ENCODE measurements at places on chromosomes 12 and 14.

GRCh38 chr14:30791522-30792351, 82.6 kb upstream of the COCH start:
- no peak for DNase-seq

- DNase-seq = no peak
These were observed 583.6 kb downstream of the BCL11B start for GRCh38 chr14:98688446-98688845.

DNA sequence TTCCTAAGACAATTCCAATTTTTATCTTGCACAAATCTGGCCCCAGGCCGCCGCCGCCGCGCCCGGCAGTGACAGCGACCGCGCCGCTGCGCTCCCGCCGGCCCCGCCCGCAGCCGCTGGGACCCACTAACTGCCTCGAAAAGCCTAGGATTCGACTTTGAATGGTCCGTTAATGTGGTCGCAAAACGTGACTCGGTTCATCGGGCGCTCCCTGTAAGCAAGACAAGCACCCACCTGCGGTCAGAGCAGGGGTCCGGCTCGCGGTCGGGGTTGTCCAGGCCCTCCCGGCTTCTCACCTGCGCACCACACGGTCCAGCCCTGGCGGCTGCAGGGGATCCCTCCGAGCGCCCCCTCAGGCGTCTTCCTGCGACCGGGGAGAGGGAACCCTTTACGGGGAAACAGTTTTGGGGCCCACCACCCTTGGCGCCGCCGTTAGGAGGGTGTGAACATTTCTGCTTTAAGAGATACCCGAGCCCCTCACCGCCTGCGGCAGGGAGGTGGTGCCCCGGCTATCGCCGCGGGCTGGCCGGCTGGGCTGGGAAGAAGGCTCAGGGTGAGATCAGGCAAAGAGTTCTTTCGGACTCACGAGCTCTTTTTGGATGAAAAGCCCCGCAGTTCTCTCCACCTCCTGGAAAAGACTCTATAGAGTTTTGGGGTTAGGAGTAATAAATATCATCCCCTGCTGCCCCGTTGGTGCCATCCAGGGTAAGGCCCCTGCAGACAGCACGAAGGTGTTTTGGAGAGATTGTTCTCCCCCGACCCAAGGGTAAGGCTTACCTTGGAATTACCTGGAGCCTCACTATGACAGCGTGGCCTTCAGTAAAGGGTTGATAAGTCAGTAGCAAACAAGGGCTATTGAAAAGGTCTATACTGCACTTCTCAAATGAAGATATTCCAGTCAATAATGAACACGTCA, 13.6 kb upstream of the FOXJ2 start:
- peak; percentile 58 for DNase-seq

DNA sequence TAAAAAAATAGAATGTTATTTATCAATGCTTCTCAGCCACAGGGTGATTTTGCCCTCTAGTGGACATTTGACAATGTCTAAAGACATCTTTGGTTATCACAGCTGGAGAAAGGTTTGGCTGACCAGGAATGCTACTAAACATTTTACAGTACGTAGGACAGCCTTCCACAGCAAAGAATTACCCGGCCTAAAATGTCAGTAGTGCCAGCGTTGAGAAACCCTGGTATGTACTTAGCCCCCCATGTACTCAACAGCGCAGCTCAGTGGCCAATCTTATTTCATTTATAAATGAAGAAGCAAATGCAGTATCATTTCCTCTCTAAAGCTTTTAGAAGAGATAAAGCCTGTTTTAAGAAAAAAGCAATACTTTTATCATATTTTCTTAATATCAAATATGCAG, 5.8 kb downstream of the MARK3 start:
- peak; percentile 20 for DNase-seq

GRCh38 chr12:122687086-122687485, 16.1 kb downstream of the HCAR2 start:
- no peak for DNase-seq

DNA sequence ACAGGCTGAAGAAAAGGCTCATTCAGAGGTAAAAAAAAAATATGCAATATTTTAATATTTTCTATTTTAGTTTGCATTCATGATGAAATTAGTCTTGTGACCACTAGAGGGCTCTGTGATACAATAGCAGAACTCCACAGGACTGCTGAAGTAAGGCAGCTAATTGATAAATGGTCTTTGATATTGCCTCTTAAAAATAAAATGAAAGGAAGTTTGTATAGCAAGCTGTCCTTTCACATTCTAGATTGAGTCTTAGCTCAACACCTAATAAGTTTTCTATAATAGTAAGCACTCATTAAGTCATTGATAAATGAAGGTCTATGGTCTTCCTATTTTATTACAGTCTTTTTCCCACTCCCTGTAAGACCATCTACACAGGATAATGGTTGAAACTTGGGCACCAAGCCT, 315.7 kb downstream of the NAV3 start:
- no peak for DNase-seq

DNA sequence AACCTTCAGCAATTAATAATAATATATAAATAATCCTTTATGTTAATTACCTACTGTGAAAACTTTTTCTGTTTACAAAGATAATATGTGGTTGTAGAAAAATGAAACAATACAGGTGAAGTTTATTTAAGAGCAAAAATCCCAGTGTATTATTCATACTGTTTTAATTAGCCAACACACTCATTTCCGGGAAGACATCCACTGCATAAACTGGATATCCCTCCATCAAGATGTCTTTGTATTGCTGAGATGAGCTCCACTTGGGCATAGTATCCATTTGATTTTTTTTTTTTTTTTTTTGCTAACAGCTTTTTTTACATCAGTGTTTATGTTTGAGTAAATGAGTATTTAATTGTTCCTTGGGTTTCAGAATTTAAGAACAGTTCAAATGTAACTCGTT, 13.7 kb upstream of the DERA start:
- DNase-seq = no peak

GRCh38 chr14:23043754-23044153, 1.7 kb downstream of the PSMB11 start:
- DNase-seq = no peak

DNA sequence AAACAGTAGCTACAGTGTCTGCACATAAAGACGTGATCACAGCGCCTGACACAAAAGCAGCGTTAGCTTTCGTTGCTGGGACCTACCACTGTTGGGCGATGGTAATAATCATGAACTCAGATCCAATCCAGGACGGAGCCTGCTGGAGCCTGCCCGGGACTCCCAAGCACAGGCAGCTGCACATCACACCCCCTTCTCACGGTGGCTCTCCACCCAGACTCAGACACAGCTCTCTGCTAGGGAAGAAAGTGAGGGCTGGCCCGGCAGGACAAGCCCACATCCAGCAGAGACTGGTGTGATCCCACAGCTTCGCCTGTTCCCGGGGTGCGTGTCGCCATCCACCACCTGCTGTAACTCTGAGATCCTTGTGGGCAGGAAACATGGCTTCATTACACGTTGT, 49.9 kb upstream of the FOXN3 start:
- DNase-seq = no peak

- no peak for DNase-seq
These were observed 33.1 kb upstream of the FBXO34 start for GRCh38 chr14:55238019-55238680.

DNA sequence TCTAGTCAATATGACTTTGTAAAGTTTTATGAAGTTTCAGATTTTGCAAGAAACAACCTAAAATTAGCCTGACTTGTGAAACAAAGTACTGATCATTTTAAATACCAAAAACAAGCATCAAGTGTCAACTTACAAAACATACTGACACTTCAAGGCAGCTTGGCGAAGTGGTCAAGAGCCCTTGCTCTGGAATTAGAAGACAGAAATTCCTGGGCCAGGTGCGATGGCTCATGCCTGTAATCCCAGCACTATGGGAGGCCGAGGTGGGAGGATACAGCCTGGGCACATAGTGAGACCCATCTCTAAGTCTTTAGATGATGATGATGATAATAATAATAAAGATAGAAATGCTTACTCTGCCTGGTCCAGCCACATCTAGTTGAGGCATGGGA, 45.4 kb upstream of the NR2C1 start:
- DNase-seq = no peak

GRCh38 chr12:112686373-112686772, 105.2 kb upstream of the RPH3A start:
- no peak for DNase-seq

GRCh38 chr12:75909714-75910656, 121.6 kb downstream of the PHLDA1 start:
- no peak for DNase-seq

DNA sequence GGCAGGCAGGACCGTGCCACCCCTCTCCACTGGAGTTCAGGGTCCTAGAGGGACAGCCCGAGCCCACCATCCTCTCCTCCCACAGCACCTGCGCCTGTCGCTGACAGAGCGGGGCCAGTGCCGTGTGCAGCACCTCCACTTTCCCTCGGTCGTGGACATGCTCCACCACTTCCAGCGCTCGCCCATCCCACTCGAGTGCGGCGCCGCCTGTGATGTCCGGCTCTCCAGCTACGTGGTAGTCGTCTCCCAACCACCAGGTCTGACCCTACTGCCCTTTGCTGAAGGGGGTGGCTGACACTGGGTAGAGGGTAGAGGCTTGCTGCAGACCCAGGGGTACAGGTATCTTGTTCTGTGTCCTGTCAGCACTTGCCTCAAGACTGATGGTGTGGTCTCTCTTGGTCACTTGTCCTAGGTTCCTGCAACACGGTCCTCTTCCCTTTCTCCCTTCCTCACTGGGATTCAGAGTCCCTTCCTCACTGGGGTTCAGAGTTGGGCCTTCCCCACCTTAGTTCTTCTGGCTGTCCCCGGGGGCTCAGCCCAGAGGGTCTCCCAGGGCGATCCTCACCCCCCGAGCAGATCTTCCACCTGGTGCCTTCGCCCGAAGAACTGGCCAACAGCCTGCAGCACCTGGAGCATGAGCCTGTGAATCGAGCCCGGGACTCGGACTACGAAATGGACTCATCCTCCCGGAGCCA, 42.0 kb downstream of the SH2B3 start:
- no peak for DNase-seq

DNA sequence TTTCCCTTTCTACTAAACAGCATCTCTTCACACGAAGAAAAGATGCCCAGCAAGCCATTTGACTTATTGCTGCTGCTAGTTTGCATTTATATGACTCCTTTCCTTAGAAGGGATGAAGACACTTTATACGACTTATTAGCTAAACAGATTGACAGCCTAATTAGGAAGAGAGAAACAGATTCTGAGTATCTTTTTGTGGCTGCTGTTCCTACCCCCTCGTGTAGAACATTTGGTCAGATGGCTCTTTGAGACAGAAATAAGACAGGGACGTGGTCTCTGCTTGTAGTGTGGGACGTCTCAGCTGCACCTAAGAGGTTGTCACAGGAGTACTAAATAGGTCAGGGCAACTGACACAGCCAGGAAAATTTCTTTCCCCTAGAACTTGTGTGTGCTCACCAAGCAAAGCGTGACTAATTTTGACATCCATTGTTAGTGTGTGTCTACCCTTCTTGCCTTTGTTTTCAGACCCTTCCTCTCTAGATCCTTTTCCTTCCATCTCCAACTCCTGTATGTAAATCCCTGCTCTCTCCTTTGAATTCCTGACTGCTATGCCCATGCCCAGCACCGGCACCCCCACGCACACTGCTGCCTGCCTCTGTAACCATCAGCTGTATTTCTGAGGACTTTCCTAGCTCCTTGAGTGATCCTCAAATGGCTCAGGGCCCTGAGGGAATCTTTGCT, 83.2 kb downstream of the DAD1 start:
- DNase-seq = no peak

DNA sequence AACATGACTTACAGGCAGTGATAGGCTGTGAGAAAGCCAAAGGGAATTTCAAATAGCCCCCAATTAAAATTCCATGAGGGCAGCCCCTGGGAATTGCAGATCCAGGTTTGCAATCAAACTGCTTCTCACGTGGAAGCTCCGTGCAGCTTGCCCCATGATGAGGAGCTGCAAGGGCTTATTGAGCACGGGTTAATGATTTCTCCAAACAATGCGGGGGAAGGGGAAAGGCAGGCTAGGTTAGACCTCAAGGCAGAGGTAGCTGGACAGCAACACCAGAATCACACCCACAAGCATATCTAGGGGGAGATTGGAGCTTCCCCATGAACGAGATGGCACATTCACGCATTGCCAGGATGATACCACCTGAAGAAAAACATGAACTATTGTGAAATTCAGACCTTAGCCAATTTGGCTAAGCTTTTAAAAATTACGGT, 5.0 kb upstream of the DUSP6 start:
- no peak for DNase-seq

- DNase-seq = no peak
These were observed 29.0 kb downstream of the YY1 start for GRCh38 chr14:100267990-100268389.

GRCh38 chr12:75822416-75822815, 209.2 kb downstream of the PHLDA1 start:
- no peak for DNase-seq

GRCh38 chr12:109716512-109717389, 3.1 kb downstream of the FAM222A start:
- no peak for DNase-seq

DNA sequence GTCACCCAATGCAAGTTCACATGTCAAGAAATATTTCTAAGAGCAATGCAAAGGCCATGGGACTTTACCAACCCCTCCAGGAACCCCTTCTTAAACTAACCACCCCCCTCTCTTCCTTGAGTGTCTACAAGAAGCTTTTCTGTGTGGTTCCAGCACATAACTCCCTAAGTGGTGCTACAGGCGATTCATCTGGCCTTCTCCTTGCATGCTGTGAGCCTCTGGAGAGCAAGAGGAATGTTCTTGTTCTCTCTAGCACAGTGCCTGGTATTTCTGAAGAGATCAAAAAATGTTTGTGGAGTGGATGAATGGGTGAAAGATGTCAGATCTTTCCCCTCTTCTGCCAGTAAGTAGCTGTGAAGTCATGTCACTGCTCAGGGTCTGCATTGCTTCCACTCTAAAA, 5.9 kb upstream of the RNASE12 start:
- no peak for DNase-seq

DNA sequence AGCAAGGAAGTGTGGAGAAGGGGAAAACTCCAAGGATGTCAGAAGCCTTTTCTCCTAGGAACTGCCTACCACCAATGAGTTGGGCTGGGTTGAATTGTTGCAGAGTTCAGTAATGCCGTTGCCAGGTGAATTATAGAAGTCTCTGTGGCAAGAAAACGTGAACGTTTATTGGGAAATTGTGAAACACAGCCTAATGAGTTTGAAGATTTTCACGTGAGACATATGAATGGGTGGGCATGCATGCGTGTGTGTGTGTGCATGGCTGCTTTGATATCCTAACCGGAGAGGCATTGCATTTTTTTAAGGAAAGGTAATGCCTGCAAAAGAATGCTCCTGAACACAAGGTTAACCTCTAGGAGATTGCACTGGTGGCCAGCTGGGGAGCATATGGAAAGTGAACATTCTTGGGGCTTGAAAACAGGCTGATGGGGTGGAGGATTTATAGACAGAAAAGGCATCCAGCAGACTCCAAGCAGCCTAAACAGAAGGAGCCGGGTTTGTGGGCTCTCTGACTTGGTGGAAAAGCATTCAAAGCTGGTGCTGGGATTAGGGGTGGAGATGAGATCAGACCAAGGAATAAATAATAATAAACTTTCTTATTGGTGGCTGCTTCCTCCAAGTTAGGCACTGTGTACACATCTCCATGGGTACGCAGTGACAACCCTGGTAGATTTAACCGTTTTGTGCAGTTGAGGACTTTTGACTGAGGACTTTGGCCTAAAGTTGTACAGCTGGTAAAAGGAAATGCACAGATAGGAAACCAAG, 67.8 kb downstream of the NTF3 start:
- no peak for DNase-seq

All from activated naive CD8-positive, alpha-beta T cell treated with anti-CD3 and anti-CD28 coated beads for 36 hours (primary cell).